ENCODE measurements at places on chromosomes 2 and 18.

GRCh38 chr2:219081701-219082331 lies 21.1 kb upstream of the IHH start:
- no peak for DNase-seq

DNA sequence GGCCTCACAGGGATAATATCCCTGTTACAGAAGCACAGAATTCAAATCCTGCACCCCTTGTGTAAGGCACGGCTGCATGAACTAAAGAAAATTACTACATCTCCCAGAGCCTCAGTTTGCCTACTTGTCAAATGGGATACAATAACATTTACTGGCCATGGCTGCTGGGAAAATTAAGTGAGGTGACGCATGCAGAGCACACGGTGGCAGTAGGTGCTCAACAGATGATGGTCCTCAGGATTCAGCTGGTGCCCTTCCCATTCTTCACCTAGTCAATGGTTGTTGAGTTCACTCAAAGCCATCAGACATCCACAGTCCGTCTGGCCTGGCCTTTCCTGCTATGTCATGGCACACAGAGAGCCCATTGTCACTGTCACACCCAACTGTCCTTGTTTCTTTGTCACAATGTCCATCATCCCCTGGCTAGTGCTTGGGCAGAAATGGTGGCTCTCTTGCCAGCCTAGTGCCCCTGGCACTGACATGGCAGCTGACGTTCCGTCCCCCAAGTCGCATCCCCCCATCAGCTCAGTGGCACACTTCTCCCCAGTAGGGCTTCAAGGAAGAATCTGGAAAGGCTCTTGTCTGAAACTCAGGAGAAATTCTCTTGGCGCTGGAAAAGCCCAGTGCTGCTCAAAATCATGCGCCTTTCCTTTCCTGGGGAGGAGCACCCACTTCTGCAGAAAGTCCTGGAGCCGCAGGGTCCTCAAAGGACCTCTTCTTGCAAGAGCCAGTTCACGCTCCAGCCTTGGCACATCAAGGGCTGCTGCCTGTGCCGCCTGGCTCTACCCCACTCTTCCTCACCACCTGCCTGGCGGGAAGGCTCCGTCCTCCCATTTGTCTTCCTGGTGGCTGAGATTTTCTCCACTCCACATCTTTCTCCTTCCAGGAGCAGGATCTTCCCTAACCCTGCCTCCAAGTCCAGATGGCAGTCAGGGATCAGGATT lies 55.9 kb upstream of the SLC66A3 start:
- no peak for DNase-seq

DNA sequence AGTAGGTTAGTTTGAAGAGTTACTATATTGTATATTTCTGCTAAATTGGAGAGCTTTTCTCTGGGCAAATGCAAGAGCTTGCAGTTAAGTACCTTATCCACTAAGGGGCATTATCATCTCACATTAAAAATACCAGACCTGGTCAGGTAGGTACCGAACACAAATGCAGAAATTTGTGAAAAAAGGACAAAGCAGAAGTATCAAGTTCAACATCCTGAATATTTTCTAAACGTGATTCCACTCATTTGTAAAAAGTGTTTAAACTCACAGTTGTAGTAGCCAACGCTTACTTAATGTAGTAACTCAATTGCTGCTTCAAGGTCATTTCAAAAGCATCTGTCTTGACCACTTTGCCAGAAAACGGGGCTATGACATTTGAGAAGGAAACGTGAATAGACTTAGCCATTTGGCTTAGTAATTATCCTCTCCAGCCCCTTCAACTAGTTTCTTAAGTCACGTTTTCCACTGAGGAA lies 52.1 kb downstream of the CYRIA start:
- DNase-seq: no peak

- DNase-seq: no peak
These were observed 6.8 kb upstream of the CREB1 start for GRCh38 chr2:207523005-207523404.

- DNase-seq: no peak
These were observed 79.6 kb downstream of the RAB31 start for GRCh38 chr18:9787712-9788111.

GRCh38 chr2:170973225-170973491 lies 44.1 kb downstream of the GORASP2 start:
- DNase-seq: no peak

GRCh38 chr2:182763311-182763912 lies 47.4 kb downstream of the DNAJC10 start:
- no peak for DNase-seq

DNA sequence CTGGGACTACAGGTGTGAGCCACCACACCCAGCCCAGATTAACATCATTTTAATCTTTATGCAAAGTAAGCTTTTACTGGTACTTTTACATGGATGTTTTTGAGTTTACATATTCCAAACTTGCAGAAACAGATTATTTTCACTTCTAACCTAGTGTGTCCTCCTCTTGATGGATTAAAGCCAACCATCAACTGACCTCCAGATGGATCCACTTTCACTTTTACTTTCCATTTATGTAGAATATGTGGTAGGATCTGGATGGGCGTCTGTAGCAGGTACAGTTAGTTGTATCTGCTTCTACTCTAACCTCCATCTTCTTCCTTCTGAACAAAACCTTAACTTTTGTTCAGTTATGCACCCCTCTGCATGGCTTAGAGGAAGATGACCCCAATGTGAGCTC lies 264.1 kb downstream of the CDH20 start:
- DNase-seq: no peak

- no peak for DNase-seq
These were observed 158.1 kb downstream of the DOCK10 start for GRCh38 chr2:224884188-224884587.

DNA sequence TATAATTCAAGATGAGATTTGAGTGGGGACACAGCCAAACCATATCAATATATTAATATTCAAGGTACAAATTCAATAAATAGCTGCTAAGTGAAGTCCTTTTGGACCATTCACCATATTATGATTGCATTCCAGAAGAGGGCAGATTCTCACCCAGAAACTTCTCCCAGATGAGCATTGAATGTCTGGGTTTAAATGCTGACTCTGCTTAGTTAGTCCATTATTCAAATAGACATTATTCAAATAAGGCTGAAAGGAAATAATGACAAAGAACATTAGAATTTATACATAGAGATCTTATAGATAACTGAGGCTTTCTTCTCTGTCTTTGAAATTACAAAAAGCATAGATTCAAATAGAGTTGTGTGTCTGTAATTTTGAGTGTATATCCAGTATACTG lies 579.4 kb upstream of the SLC8A1 start:
- no peak for DNase-seq

DNA sequence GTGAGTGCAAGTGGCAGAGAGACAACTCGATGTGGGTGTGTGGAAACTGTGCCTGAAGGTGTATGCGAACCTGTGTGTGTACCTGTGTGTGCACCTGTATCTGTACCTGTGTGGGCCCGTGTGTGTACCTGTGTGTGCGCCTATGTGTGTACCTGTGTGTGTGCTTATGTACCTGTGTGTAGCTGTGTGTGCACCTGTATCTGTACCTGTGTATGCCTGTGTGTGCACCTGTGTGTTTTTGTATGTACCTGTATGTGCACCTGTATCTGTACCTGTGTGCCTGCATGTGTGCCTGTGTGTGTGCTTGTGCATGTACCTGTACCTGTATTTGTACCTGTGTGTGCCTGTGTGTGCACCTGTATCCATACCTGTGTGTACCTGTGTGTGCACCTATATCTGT lies 150.6 kb downstream of the MYT1L start:
- DNase-seq: no peak

DNA sequence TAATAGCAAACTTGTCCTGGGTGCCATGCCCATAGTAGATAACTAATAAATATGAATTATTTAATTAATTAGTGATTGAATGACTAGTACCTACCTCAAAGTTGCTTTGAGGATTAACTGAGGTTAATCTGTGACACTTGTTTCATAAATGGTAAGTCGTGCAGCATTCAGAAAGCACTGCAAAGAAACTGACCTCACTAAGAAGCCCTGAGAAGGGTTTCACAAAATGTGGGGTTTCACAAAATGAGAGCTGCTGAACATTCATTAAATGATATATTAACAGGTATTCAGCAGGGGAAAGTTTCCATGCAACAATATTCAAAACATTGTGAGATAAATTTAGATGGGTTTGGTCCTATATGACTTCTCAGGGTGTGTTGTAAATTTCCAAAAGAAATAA lies 236.2 kb downstream of the OSR1 start:
- no peak for DNase-seq

GRCh38 chr2:49403637-49404036 lies 249.3 kb upstream of the FSHR start:
- no peak for DNase-seq

GRCh38 chr2:140565756-140566155 lies 1565.1 kb downstream of the LRP1B start:
- no peak for DNase-seq

DNA sequence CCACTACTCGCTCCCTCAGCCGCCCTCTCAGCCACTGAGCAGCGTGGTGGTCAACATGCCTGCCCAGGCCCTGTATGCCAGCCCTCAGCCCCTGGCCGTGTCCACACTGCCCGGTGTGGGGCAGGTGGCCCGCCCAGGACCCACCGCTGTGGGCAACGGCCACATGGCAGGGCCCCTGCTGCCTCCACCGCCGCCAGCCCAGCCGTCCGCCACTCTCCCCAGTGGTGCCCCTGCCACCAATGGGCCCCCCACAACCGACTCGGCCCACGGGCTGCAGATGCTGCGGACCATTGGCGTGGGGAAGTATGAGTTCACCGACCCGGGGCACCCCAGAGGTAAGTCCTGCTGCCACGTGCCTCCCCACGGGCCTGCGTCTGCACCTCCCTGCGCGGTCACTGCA lies 257.5 kb downstream of the KLHL29 start:
- no peak for DNase-seq

GRCh38 chr2:223613017-223613950 lies 11.1 kb upstream of the SCG2 start:
- no peak for DNase-seq

DNA sequence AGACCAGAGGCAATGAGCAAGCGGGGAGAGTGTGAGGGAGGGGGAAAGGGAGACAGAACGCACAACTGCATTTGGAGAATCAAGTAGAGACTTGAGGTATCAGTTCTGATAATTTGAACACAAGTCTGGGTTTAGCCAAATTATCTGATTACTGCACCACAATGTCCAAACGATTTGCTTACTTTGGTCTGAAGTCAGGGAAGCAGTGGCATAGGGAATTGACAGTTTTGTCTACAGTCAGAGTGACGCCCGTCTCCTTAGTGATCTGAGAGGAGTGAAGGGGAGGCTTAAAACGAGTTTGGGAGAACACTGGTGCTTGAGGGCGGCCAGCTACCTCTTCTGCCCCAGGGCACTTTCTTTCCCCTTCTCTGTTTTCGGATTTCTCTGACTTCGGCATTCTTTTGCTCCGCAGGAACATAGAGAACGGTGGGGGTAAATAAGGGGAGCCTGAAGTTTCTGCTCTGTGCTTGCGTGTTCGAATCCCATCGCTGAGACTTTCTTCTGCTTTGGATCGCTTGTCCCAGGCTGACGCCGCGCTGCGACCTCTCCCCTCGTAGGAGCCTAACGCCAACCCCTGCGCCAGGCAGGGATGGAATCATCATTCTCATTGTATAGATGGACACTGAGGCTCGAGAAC lies 2.9 kb upstream of the DLX2 start:
- DNase-seq: no peak

- no peak for DNase-seq
These were observed 530.3 kb upstream of the FSIP2 start for GRCh38 chr2:185208261-185208660.

Data from activated T-helper 9 cell treated with anti-CD3 and anti-CD28 coated beads, Interleukin-2, amount 50 U/mL, for 16 hours (primary cell).